Tracheal epithelial cell (primary cell): ENCODE measurements at places on chromosomes 12 and 14. TPM values are rescaled to one million over a fixed set of nuclear protein-coding genes. Genes with fewer than 3 reads are reported as not detected.

The DLK1 gene
- total RNA-seq, result not detected in 2 replicates

The TRPV4 gene
- total RNA-seq, result 0.72 and 1.7 TPM in 2 replicates

The PALS1 gene
- total RNA-seq, result 17.4 and 20.5 TPM in 2 replicates

The MYL2 gene
- total RNA-seq, result not detected in 2 replicates

The JPH4 gene
- total RNA-seq, result not detected in 2 replicates

The PLA2G1B gene
- total RNA-seq, result not detected in 2 replicates

The C12orf54 gene
- total RNA-seq, result 3.4 TPM in 1 of 2 replicates, not detected in the other
